ENCODE measurements at places on chromosomes 3 and 15.

- no peak for DNase-seq
These were observed 16.1 kb downstream of the FILIP1L start for GRCh38 chr3:100097919-100098783.

DNA sequence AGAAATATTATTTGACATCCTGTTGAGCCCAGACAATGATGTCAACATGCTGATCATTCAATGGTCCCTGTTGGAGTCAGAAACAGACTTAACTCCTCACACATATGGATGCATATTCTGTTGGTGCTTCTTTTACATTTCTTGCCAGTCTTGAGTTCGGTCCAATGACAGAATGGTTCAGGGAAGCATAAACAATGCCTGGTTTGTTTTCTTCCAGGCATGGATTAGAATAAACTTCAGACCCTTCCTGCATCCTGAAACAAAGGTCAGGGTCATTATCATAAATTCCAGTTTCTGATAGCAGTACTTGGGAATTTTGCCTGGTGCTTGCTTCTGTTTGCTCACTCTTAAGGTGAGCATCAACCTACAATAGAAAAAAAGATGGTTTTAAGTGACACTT, 33.3 kb downstream of the BTLA start:
- no peak for DNase-seq

- DNase-seq = no peak
These were observed 17.1 kb downstream of the PRR23E start for GRCh38 chr3:127209840-127210653.

- DNase-seq = no peak
These were observed 28.2 kb upstream of the NOX5 start for GRCh38 chr15:68986322-68986721.

DNA sequence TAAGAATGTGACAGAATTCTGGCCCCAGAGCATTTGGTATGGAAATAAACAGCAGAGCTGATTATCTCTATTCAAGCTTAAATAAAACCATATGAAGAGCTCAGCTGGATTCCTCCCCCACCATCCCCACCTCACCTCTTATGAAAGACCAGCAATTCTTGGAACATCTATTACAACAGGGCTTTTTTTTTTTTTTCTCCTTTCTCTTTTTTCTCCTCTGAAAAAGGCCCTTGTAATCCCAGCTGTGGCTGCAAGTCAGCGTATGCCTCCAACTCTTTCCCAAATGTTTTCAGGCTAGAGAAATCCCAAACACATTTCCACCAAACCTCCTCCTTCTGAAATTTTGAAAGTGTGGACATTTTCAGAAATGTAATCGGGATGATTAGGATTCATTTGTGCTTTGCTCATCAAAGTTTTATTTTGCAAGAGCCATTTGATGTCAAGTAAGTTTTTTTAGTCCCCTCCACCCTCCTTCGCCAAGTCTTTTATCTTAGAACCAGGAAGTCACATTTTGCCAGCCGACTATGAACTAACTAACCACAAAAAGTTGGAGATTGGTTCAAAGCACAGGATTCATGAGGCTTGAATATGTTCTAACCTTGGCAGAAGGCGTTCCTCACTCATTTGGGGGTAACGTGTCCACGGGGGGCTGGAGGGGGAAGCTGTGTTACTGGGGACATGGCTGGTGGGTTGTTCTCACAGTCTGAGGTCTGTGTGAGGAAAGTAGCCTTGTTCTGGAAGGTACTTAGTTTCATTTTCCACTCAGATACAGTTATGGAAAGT, 142.0 kb upstream of the PDZRN3 start:
- DNase-seq = no peak
